Naive thymus-derived CD4-positive, alpha-beta T cell (primary cell): ENCODE measurements at places on chromosomes 4 and X.

DNA sequence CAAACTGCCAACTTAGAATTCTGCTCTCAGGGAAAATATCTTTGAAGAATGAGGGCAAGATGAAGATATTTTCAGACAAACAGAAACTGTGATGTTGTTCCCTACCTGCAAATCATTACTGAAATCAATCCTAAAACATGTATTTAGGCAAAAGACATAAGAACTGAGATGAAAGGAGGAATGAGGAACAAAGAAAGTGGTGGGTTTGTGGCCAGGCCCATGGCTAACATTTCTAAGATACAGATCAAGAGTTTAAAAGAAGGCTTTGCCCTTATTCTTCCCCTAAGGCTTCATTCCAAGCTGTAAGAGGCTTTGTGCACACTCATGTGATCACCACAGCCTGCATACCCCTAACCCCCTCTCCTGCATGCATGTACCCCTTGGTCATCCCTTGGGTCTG is 46.5 kb downstream of the ADGRG2 start:
- no peak for DNase-seq

DNA sequence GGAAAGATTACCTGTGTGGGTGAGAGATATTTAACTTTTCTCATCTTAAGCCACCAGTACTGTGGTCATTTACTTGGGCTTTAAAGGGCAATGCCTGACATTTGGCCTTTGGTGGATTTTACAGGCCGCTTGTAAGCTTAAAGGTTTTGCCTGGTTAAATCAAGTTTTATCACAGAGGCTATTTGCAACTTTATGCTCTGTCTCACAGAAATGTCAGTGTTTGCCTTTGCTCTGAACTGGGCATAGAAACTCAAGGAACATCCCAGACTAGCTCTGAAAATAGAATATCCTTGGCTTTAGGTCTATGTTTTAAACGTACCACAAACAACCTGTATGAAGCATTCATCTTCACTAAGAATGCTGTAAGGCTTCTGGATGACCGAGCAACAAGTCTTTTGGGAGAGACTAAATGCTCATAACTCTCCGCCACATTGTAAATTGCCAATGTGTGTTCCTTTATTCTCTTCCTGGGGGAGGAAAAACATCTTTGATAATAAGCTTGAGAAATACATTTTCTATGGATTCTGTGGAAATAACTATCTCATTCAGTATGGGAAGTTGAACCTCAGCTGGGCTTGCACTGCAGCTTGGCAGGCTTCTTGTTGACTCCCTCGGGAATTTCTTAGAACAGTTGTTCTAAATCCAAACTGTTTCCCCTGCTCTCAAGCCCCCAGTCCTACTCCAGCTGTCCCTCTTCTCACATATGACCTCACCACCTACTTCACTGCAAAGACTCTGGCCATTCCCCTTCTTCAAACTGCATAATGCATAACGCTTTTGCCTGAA is 105.8 kb upstream of the WDR44 start:
- DNase-seq, result no peak

GRCh38 chr4:144504883-144505282 is 141.1 kb upstream of the HHIP start:
- DNase-seq, result no peak

GRCh38 chrX:2608638-2609430 is 82.3 kb upstream of the CD99 start:
- peak; percentile 79 for DNase-seq

DNA sequence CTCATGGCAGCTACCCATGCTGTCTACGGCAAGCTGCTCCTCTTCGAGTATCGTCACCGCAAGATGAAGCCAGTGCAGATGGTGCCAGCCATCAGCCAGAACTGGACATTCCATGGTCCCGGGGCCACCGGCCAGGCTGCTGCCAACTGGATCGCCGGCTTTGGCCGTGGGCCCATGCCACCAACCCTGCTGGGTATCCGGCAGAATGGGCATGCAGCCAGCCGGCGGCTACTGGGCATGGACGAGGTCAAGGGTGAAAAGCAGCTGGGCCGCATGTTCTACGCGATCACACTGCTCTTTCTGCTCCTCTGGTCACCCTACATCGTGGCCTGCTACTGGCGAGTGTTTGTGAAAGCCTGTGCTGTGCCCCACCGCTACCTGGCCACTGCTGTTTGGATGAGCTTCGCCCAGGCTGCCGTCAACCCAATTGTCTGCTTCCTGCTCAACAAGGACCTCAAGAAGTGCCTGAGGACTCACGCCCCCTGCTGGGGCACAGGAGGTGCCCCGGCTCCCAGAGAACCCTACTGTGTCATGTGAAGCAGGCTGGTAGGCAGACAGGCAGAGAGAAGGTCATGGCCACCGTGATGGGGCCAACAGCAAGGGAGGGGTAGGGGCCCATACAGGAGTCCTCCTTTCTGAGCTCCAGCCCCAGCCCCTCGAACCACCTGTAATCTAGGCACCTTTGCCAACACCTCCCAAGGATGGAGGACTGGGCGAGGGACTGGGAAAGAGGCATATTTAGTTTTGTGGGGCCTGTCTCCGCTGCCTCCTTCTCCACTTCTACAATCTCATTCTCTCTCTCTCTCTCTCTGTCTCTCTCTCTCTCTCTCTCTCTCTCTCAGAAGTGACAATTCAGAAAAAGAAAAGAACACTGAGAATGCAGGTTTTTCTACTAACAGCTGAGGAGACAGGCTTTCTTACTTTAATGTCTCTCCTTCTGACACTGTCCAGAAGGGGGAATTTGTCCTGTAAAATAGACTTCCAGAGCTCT is 4.7 kb upstream of the TSPYL2 start:
- DNase-seq, result no peak

- no peak for DNase-seq
Observed at GRCh38 chr4:24274381-24274941, 309.9 kb downstream of the DHX15 start.

- DNase-seq, result no peak
Observed at GRCh38 chr4:94978904-94979303, 221.1 kb downstream of the BMPR1B start.

- no peak for DNase-seq
Observed at GRCh38 chr4:138259824-138260223, 17.7 kb upstream of the SLC7A11 start.

DNA sequence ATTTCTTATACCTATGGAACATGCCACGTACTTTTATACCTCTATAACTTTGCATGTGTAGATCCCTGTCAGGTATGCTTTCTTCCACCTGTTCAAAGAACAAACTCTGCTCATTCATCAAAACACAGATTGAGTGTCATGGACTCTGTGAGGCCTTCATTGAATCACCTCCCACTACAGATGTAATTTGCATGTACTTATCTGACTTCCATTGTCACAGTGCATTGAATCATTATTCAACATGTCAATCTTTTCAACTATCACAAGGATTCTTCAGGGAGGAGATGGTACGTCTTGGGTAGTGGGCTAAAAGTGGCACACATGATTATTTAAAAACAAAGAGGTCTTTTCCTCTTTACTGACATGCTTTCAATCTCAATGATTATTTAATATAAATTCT is 24.1 kb downstream of the SPOCK3 start:
- DNase-seq, result no peak

- no peak for DNase-seq
Observed at GRCh38 chrX:9635368-9635767, 130.3 kb downstream of the GPR143 start.

- no peak for DNase-seq
Observed at GRCh38 chr4:13612569-13612968, 15.0 kb downstream of the BOD1L1 start.

DNA sequence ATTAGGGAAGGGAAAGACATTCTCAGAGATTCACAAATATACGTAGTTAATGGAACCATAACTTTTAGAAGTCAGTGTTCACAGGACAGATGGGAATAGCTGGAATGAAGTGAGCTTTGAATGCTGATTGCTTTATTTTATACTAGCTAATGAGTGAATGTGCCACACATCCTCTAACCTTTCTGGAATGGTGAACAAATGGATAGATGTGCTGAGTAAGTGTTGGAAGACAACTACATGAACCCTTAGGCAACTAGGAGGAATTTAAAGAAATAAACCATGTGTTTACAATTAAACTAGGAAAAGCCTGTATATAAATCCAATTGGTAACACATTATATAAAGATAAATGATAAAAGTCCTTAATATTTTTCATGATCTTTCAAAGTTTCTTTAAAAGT is 91.6 kb upstream of the LIMCH1 start:
- no peak for DNase-seq

GRCh38 chr4:144572660-144573059 is 73.3 kb upstream of the HHIP start:
- no peak for DNase-seq

GRCh38 chrX:8984231-8984630 is 49.7 kb downstream of the FAM9B start:
- no peak for DNase-seq

DNA sequence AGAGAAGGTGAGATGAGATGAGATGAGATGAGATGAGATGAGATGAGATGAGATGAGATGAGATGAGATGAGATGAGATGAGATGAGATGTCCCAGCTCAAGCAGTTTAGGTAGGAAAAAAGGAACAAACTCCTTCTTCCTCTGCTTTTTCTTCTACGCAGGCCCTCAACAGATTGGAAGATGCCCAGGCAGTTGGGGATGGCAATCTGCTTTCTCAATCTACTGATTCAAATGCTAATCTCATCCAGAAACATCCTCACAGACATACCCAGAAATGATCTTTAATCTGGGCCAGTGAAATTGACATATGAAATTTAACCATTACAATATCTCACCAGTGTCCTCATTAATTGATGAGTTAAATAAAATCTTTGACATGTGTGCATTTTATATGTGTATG is 370.3 kb upstream of the SLC7A11 start:
- no peak for DNase-seq

DNA sequence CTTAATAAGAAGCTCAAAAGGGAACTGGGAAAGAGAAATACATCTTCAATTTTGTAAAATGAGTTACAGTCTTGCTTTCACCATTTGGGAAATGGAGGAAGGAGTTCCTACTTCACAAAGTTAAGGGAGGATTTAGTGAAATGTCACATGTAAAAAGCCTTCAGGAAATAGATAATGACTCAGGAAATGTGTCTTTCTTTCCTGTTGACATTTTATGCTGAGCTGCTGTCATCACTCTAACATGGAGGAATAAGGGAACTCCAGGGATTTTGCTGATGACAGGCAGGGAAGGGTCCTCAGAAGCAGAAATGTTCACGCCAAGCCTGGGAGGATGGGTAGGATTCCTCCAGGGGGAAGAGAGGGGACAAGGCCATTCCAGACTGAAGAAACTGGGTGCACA is 251.1 kb downstream of the USP46 start:
- DNase-seq, result no peak

DNA sequence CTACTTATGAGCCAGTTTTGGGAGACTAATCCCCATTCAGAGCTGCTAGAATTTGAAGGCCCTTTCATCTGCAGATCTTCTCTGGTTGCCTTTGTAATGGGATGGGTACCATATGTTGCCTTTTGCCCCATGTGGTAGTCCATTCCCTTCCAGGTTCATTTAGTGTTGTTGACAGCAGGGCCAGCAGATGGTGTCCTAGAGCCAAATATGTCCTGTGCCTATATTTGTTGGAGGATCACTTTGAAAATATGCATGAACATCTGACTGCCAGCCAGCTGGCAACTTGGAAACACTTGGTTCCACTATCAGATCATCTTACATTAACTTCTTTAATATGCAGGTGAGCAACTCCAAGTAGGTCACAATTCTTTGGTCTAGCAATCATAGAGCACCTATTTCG is 30.4 kb downstream of the CFAP299 start:
- DNase-seq, result peak; percentile 67

DNA sequence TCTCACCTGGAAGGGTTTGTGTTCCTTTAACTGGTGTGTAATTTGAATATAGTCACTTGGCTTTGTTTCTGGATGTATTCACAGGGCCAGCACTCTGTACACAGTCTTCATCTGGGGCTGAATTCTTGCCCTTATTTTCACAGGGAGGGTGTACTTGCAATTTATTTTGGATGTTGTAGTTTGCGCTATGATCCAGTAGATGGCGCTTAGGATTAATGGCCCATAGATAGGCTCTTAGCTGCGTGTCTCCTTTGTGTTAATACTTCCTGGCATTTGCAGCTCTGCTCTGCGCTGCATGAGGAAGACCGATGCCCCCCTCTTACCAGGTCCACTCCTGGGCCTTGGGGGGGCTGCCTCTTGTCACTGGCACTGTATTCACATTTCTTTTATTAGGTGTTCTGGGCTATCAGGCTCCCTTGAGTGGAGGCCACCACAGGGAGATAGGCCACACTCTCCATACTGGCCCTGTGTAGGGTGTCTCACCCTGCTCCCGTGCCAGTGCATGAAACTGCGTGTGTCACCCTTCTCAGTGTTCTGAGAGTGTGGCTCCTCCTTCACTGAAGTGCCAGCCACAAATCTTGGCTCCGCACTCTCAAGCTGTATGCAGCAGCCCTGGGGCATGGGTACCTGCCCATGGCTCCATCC is 562.2 kb downstream of the ZIC3 start:
- DNase-seq, result peak; percentile 0

DNA sequence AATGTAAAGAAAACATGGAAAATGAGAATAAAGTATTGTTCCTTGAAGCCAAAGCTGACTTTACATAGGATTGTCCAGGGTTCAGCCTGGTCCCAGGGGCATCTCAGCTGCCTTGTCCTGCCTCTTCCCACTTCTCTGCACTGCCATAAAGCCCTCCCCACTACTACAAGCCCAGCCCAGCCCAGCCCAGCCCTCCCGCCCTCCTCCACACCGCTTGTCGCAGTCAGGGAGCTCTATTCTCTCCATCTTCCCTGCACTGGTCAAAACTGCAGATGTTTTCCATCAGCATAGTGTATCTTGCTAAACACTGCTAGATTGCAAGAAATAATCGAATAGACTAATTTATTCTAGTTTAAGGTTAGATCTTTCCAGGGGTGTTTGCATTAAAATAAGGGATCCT is 100.3 kb downstream of the TENM3 start:
- no peak for DNase-seq

DNA sequence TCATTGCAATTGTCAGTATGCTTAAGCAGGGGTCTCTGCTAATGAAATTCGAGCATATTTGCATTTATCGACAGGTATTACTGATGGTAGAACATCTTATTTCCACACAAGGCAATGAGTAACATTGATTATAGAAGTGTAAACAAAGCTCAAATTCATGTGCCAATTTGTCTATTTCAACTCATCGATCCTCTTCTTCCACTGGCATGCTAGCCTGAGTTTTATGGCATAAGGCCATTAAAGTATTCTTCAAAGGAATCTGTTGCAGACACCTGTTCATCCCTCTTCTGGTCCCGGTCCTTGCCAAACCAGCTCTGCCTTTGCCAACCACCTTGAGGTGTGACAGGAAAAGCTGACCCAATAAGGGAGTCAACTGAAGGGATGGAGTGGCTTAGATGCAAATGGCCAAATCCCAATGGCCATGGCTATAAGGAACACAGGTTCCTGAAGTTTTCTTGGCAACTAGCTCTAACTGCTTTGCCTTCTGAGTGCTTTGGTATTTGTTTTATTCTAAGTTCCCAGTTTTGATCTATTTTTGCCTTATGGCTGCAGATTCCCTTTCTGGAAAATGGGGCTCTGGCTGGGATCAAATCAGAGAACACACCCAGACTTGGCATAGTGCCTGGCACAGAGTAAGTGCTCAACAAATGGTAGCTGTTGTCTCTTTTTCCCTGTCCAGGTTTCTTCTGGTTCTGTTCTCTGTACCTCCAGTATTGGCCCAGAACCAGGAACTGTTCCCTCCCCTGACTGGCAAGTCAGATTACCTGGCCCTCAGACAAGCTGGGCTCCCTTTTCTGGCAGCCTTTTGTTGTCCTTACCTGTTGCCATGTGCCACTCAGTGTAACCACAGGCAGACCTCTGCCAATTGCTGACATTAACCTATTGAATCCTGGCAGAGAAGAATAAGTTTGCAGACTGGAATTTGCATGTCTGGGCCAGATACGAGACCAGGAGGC is 63.1 kb downstream of the RTL9 start:
- DNase-seq, result no peak

GRCh38 chr4:25882226-25882625 is 19.4 kb upstream of the SEL1L3 start:
- DNase-seq, result no peak
